ENCODE measurements at places on chromosomes 2 and 18.

DNA sequence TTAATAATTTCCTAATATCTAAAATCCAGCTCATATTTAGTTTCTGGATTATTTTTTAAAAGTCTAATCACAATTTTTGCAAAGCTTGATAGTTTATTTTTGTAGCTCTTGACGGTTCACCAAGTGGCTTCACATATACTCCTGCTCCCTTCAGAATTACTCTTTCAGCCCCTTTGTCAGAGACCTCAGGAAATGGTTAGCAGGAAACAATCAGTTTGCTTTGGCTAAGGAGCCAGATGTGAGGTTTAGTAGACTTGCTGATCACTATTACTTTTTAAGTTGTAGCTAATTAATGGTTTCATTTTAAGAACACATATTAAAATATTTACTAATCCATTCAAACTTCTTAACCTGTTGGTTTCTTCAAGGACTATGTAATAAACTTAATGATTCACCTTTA lies 2.3 kb downstream of the RBBP8 start:
- DNase-seq: no peak

- DNase-seq: no peak
Observed at GRCh38 chr2:38549071-38549704, 53.5 kb downstream of the HNRNPLL start.

GRCh38 chr18:49247781-49248180 lies 212.7 kb downstream of the DYM start:
- DNase-seq: no peak

DNA sequence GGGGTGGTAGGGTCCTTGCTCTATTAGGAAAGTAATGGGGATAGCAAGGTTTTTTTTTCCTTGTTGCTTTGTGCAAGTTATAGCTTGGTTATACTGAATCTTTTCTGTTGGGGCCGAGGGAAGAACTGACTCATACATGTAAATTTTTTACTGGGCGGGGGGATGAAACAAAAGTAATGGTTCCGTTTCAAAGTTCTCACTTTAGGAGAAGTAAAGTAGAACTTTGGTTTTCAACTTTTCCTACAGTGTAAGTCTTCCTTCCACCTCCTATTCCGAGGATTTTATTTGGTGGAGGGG lies 1.1 kb downstream of the AFTPH start:
- peak; percentile 44 for DNase-seq

GRCh38 chr2:175036582-175037018 lies 31.4 kb upstream of the CHN1 start:
- no peak for DNase-seq

GRCh38 chr2:163467251-163467630 lies 268.6 kb downstream of the FIGN start:
- no peak for DNase-seq

- no peak for DNase-seq
Observed at GRCh38 chr2:197821550-197822289, 17.3 kb downstream of the PLCL1 start.

GRCh38 chr2:66516499-66516898 lies 81.6 kb downstream of the MEIS1 start:
- no peak for DNase-seq

- no peak for DNase-seq
Observed at GRCh38 chr2:232438951-232439757, 16.8 kb upstream of the ALPI start.

GRCh38 chr2:175877845-175878544 lies 124.1 kb downstream of the LNPK start:
- no peak for DNase-seq

- no peak for DNase-seq
Observed at GRCh38 chr2:222424276-222424728, at the start of gene SGPP2. TSS of gene SGPP2 (plus strand) at chr2:222424543. CDS start at chr2:222424603, 60 bp downstream.

GRCh38 chr2:144553379-144553778 lies 33.5 kb upstream of the ZEB2 start:
- no peak for DNase-seq

- no peak for DNase-seq
Observed at GRCh38 chr2:170155022-170155722, 22.8 kb upstream of the MYO3B start.

DNA sequence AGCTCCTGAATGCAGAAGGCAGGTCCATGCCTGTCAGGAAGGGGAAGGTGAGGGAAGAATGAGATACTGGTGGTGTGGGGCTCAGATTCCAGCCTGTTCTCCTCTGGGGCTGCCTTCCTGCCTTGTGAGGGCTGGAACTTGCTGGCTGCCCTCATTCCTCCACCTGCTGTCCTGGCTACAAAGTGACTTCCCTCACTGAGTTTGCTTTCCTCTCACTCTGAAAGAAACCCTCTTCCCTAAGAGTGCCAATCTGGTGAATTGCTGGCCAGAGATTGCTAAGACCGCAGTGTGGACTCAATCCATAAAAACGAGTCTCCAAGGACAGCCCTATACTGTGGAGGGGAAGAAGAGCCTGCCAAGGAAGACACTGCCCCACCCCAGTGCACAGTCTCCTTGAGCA lies 664.4 kb upstream of the HS6ST1 start:
- DNase-seq: no peak

DNA sequence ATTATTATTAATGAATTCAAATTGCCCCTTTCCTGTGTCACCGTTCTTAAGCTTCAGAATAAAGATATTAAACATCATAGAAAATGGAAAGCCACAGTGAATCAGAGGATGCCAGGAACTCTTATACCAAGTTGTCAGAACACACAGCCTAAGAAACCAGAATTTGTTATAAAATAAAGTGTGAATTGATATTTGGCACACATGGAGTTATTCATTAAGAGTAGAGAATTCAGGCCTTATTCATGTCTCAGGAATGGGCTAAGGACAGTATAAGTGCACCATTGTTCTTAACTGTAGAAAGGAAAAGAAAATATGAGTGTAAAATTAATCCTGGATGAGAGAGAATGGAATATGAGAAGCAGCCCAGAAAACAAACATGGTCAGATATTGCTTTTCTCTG lies 86.7 kb upstream of the ATP8B1 start:
- DNase-seq: no peak

GRCh38 chr18:71252351-71252865 lies 963.6 kb downstream of the SOCS6 start:
- DNase-seq: no peak

DNA sequence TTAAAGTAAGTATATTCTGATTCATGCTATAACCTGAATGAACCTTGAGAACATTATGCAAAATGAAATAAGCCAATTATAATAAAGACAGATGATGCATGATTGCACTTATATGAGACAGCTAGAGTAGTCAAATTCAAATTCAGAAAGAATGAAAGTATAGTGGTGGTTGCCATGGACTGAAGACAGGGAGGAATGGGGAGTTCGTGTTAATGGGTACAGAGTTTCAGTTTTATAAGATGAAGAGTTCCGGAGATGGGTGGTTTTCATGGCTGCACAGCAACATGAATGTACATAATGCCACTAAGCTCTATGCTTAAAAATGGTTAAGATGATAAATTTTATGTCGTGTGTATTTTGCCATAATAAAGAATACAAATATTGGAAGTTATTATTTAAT lies 751.2 kb downstream of the TSN start:
- no peak for DNase-seq

Data from stimulated activated CD4-positive, alpha-beta T cell treated with anti-CD3 and anti-CD28 coated beads, Interleukin-2, amount 100 ng/mL, for 4 hours (primary cell).